Ecto neural progenitor cell (in vitro differentiated cells): ENCODE measurements at places on chromosomes 7 and 10.

DNA sequence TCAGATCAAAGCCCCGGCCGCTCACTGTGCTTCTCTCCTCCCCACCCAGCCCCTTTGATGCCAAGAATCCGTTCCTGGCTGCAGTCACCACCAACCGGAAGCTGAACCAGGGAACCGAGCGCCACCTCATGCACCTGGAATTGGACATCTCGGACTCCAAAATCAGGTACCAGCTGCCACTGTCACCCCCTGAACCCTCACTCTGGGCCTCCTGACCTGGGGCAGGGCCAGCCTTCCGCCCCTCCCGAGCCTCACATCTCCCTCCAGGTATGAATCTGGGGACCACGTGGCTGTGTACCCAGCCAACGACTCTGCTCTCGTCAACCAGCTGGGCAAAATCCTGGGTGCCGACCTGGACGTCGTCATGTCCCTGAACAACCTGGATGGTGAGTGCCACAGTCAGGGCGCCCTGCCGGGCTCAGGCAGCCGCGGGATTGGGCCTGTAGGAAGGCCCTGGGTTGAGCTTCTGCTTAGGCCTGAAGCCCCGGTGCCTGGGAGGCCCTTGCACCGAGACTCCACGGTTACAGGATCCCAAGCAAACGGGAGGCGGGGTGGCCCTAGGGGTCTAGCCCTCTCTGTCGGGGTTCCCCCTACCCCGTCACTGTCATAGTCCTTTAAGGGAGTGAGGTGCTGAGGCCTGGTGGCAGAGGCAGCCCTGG is 10.8 kb downstream of the TMEM120A start:
- DNase-seq, result no peak

GRCh38 chr10:104037261-104037951 is 48.3 kb downstream of the COL17A1 start:
- DNase-seq, result peak; percentile 24

DNA sequence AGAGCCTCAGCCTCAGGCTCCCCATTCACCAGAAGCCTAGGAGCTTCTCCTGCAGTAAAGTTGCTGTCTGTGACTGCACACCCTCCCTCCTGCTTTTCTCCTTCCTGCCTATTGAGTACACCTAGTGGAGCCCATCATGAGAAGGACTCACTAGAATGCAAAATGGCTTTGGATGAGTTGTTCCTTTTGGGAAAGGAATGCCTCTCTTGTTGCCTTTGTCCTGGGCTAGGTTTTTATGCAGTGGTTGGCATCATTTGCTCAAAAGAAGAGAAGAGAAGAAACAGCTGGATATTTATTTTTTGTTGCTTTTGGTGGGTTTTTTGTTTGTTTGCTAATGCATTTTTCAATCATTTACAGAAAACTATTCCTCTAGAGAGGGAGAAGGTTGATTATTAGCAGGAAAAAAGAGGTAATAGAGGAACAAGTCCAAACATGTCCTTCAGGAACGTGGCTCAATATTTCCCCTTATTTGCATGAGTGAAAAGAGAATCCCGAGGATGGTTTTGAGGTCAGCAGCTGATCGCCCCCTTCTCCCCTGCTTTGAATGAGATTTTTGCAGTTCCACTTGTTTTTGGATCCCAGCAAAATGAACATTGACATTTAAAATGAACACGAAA is 369.9 kb upstream of the NRP1 start:
- DNase-seq, result no peak

DNA sequence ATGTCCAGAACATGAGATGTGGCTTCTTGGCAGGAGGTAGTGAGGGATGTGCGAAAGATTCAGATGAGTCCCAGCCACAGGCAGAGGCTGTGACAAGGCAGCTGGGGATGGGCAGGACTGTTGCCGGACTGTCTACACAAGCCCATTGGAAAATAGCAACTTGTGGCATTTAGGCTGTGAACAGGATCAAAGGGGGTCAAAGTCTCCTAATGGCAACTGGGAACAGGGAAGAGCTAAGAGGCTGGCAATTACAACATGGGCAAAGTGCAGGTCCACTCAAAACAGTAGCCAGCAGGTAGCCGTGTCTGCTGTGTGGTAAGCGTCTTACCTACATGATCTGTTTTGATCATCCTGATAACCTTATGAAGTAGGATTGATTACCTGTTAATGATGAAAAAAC is 254.2 kb upstream of the ZNF32 start:
- DNase-seq, result no peak

GRCh38 chr10:47164126-47164799 is 135.7 kb upstream of the GDF10 start:
- no peak for DNase-seq

GRCh38 chr7:95899919-95900513 is 127.7 kb downstream of the DYNC1I1 start:
- DNase-seq, result peak; percentile 49

DNA sequence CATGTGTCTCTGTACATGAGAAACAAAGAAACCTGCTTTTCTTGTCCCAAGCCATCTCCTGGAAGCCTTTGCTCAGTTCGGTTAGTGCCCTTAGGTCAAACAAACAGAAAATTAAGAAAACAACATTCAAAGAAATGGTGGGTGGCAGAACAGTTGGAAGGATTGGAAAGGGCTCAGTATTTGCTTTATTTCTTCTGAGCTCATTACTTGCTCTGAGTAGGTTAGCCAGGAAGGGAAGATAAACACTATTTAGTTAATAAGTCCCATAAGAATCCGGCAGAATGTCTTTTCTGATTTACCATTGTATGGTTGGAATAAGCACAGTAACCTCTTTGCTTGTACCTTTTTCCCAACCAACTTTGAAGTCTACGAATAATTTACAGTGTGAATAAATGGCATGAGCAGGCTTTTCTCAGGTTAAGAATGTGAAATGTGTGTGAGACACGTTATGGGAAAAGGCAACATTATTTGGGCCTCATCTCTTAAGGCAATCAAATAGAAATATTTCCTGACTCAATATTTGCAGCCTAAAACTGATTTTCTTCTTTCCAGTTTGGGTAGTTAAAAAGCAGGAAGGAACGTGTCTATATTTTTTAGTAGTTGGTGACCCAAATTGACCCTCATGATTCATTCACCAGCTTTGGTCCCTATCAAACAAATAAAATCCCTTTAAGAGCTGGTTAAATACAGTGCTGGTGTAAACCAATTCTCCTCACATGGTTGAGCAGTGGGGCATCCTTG is 158.5 kb downstream of the DKK1 start:
- DNase-seq, result no peak

- no peak for DNase-seq
Observed at GRCh38 chr7:99824091-99824490, 3.7 kb upstream of the CYP3A43 start.

DNA sequence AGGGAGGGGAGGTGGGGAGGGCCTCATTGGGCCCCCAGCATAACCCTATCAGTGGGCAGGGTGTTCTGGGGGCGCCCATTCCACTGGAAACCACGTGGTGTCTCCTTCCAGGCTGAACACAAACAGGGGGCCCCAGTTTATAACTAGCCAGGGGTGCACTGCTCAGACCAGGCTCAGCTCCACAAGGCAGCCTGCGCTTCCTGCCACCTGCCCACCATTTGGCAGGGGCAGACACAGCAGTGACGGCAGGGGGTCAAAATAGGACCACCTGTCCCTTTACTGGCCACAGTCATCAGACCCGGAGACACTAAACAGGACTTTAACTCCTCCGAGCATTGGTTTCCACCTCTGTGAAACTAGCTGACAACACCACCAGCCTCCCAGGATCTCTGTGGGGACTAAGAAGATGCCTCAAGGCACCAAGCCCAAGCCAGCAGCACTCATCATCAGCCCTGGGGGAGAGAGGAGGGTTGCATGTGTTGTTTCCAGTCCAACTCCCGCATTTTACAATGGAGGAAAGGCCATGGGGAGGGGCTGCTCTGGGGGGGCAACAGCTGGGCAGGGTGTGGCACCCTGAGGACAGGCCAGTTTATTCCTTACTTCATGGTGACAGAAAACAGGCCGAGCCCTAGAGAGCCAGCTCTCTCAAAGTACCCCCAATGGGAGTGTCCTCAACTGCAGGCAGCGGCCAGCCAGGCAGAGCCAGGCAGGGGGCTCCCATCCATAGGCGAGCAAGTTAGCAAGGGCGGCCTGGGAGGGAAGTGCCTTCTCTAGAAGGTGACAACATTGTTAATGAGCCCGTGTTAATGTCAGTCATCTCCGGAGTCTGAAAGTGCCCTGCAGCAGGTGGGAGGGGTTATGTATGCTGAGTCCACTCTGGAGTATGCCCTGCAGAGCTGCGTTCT is 127.6 kb downstream of the TNS3 start:
- DNase-seq, result no peak

GRCh38 chr10:47206449-47207280 is 93.3 kb upstream of the GDF10 start:
- no peak for DNase-seq

DNA sequence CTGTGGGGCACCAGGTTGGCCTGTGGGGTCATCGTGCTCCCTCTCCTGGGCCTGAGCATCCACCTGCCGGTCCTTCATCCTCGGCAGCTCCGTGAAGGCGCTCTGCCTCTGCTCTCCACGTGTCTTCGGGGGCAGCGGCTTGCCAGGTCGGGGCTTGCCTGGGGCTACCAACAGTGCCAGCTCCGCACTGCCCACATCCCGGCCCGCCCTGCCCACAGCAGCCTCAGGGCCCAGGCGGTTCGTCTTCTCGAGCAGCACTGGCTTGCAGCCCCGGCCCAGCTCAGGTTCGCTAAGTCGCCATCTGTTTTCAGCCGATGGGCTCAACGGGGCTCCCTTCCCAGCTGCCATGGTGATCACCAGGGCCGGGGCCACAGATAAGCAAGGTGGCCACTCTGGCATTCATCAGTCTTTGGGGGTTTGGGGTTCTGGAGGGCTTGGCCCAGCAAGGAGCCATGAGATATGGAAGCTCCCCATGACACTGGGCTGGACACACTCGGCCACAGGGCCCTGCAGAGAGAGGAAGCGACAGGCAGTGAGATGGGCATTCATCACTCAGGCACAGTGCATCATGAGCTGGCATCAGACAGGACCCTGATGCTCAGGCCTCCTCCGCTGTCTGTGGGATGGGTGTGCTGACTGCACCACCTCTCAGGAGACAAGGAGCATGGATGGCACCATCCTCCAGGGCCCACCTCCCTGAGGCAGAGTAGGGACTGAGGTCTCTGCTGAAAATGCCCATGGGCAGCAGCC is 15.5 kb downstream of the ZNF488 start:
- no peak for DNase-seq

DNA sequence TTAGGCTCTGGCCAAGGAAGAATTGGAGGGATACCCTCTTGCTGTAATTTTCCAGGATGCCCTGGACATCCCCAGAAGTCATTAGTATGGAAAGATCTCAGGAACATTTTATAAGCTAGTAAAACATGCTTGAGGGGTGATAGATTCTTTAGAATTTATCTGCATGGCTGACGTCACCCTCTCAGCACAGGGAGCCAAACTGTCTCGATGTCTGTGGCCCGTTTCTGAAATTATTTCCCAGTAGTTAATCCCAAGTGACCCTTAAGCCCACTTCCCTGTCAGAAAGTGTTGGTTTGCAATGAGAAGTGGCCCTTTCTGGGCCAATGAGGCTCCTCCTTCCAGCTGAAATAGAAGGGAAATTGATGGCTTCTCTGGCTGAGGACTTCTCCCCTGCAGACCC is 184.5 kb upstream of the BMPER start:
- DNase-seq, result no peak

DNA sequence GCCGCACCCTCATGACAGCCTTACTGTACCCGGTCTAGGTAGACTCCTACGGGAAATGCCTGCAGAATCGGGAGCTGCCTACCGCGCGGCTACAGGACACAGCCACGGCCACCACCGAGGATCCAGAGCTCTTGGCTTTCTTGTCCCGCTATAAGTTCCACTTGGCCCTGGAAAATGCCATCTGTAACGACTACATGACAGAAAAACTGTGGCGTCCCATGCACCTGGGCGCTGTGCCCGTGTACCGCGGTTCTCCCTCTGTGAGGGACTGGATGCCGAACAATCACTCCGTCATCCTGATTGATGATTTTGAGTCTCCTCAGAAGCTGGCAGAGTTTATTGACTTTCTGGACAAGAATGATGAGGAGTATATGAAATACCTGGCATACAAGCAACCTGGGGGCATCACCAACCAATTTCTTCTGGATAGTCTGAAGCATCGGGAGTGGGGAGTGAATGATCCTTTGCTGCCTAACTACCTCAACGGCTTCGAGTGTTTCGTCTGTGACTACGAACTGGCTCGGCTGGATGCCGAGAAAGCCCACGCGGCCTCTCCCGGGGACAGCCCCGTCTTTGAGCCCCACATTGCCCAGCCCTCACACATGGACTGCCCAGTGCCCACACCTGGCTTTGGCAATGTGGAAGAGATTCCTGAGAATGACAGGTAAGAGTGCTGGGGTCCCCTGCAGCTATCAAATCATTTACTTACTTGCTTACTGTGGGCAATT is 8.5 kb upstream of the CHCHD1 start:
- no peak for DNase-seq

GRCh38 chr7:98930921-98931320 is 52.6 kb downstream of the TRRAP start:
- no peak for DNase-seq

DNA sequence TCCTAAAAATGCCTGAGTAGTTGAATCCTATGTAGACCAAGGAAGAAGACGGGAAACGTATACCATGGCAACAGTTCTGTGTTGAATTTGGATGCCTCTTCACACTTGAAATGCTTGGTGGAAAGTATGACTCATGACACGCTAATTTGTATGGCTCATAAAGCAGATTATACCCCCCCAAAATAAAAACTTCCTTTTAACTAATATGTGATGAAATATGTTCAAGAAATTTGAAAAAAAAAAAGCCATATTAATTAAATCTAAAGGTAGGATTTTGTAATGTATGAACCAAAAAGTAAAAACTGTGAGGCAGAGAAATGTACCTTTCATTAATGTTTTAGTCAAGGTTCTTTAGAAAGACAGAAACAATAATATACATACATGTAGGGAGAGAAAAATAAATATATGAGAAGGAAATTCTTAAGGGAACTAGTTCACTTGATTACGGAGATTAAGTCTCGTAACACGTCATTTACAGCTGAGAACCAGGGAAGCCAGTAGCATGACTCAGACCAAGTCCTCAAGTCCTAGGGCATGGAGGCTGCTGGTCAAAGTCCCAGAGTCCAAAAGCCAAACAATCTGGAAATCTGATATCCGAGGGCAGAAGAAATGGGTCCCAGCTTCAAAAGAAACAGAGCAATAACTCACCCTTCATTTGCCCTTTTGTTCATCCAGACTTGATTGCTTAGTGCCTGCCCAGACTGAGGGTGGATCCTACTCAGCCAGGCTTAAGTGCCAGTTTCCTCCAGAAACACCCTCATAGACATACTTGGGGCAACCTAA is 485.1 kb downstream of the SEMA3D start:
- no peak for DNase-seq

DNA sequence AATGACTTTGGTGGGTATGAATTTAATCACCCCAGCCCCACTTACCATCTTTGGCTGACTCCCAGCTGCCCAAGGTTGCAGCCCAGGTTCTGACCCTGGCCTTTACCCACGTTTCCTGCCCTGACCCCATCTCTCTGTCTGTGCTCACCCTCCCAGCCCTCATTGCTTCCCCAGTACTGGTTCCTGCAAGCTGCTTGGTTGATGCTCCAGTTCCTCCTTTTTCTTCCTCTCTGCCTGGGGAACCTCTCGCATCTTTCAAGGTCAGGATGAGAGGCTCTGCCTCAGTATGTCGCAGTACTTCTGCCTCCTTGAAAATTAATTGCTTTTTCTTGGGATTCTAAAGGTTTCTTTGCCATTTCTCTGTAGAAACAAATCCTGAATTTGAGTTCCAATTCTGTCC is 263.8 kb upstream of the ZNF32 start:
- DNase-seq, result no peak

GRCh38 chr10:45280113-45280760 is 35.2 kb downstream of the OR13A1 start:
- no peak for DNase-seq

- no peak for DNase-seq
Observed at GRCh38 chr10:103096130-103096529, 96.9 kb downstream of the NT5C2 start.

- no peak for DNase-seq
Observed at GRCh38 chr10:44804661-44805060, 106.5 kb upstream of the TMEM72 start.
